Stimulated activated CD4-positive, alpha-beta T cell treated with anti-CD3 and anti-CD28 coated beads, Interleukin-2, amount 100 ng/mL, for 48 hours (primary cell): ENCODE measurements at places on chromosomes 1 and 21.

- DNase-seq: no peak
These were observed 44.7 kb downstream of the ENAH start for GRCh38 chr1:225608014-225608796.

GRCh38 chr1:238029126-238029525 lies 138.4 kb upstream of the ZP4 start:
- DNase-seq: no peak

DNA sequence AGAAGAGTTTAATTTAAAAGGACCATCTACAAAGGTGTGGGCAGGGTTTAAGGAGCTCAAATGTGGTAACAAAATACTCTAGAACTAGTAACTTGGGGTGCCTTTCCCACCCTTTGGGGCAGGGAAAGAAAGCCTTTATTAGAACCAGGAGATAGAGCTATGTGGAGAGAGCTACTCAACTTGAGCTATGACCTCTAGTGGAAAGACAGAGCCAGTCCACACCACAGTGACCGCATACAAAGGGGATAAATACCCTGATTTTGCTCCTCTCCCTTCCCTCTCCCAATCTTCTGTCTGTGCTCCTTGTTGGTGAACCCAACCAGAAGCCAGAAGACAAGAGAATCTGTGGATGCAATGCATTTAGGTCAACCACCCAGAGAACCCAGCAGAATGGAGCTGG lies 54.4 kb upstream of the JAK1 start:
- DNase-seq: no peak

DNA sequence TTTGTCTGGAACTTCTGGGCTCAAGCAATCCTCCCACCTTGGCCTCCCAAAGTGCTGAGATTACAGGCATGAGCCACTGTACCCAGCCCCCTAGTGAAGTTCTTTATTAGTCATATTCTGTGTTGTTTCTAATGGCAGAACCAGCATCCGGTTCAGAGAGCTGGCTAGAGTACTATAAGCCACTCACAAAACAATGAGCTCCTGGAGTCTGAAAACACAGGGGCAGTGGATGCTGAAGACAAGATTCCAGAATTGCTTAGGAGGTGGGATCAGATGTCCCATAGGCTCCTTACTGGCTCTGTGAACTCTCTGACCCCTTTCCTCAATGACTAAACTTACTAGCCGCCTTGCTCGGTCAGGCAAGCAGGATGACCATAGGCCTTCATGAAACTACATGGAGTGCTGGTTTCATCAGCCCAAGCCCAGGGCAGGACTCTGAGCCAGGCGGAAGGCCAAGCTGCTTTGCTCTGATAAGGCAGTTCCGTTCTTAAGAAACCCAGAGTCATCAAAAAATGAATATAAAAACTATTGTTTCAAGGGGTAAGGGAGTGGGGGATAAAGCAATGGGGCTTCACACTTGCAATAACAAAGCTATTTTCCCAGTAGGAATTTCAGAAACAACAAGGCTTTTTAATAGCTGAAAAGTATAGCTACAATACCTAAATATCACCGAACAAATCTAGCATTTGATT lies 8.1 kb downstream of the MTHFR start:
- DNase-seq: no peak

GRCh38 chr1:56534130-56534651 lies 45.2 kb downstream of the PLPP3 start:
- no peak for DNase-seq

GRCh38 chr1:23551849-23552248 lies 7.5 kb downstream of the ID3 start:
- DNase-seq: no peak

GRCh38 chr1:240946926-240947325 lies 335.0 kb upstream of the GREM2 start:
- DNase-seq: peak; percentile 7

DNA sequence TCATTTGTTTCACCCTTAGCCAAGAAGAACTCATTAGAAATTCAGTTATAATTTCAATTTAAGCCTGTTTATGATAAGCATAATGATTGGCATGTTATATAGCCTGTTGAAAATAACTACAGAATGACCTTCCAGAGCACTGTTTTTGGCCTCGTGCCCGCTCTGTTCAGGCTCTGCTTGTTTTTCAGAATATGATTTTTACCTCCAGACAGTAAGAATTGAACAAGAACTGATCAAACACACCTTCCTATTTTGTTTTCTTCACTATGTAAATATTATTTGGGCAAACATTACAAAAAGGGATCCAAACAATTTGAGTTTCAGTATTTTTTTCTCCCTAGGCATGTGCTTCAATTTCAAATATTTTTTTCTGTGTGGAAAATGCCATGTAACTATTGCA lies 48.1 kb upstream of the ANGPTL1 start:
- no peak for DNase-seq

- DNase-seq: no peak
These were observed 144.1 kb upstream of the TNR start for GRCh38 chr1:175887521-175887920.

- DNase-seq: no peak
These were observed 57.4 kb downstream of the B3GALT5 start for GRCh38 chr21:39669976-39670661.

- no peak for DNase-seq
These were observed 130.1 kb downstream of the HMCN1 start for GRCh38 chr1:185864331-185864730.

- DNase-seq: no peak
These were observed 27.5 kb upstream of the JUN start for GRCh38 chr1:58811303-58811702.

DNA sequence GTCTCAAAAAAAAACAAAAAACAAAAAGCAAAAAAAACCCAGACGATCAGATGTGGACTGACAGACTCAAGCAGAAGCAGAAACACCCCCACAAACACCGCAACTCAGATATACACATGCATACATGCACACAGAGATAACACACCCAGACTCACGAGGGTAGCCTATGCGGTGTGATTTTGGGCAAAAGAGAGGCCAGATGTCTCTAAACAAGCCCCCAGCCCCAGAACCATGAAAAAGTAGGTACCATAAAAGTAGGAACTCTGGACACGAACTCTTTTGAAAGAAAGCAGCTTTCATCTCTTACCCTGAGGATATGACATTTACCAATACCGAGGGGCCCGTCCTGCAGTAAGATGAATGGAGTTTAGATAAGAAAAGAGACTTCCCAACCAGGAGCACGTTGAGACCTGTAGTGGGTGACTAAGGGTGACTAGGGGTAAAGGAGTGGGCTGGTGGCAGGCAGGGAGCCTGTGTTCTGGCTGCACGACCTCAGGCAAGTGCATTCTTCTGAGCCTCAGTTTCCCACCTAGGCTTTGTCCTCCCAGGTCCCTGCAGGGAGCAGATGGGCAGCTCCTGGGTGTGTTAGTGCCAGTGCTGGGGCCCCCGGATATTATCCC lies 1.5 kb upstream of the TINAGL1 start:
- DNase-seq: no peak

DNA sequence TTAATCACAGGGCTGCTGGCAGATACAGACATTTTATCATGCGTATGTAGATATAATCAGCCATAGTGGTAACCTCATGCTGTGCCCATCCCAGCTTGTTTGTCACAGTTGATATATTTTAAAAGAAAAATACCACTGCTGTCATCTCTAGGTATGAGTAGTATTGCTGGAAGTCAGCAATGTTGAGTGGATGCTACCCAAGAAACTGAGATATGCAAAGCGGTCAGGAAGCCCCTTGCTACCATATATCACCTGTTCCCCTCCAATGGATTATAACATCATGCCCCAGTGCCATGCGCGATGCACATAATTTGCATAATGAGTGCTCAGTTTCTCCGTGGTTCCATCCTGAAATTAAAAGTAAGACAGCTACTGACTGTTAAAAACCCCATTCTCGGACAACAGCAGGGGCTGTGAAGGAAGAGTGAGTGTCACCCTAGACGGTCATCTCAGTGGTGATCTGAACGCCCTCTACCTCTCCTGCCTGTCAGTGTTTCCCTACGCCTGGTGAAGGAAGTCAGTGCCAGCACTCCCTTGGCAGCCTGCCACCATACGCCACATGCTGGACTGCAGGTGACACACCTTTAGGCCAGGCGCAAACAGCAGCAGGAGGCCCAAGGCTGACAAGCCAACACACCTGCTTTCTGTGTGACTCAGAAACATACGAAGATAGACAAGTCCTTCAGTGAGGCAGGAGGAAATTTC lies 2.7 kb downstream of the IL10RB start:
- peak; percentile 13 for DNase-seq

DNA sequence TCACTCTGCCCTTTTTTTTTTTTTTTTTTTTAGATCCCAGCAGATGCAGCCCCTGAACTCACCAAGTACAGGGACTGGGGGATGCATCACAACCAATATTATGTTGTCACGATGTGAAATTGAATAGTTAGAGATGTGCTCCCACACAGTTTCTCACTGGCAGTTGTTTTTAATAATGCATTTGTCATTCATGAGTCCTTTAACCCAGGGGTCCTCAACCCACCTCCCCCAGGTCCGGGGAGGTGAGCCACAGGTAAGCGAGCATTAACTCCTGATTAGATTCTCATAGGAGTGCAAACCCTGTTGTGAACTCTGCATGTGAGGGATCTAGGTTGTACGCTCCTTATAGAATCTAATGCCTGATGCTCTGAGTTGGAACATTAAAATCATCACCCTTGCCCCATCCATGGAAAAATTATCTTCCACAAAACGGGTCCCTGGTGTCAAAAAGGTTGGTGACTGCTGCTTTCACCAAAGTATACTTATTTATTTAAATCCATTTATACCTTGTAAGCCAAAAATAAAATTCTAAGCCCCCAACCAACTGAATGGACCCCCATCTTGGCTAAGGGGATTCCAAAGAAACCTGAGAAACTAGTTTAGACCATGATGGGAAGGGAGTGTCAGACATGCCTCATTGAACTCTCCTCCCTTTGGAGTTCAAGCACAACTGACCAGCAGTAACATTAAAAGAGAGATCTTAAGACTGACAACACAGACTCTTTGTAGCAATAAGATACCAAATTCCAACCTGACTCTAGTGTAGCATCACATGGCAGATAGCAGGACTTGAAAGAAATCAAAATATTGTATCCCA lies 119.3 kb upstream of the ATP1A1 start:
- no peak for DNase-seq

DNA sequence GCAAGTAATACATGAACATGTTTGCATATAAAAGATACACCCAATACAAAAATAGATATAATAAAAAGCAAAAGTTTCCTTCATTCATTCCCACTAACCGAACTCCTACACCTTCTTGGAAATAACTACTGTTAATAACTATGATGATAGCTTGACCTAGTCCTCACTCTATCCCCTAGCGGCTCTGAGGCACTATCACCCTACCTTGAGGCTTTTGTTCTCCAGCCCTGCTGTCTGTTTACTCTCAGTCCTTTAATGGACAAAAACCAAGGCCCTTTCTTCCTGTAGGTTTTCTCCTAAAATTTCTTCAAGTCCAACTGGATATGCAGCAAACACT lies 186.6 kb downstream of the SLC35F3 start:
- DNase-seq: no peak

DNA sequence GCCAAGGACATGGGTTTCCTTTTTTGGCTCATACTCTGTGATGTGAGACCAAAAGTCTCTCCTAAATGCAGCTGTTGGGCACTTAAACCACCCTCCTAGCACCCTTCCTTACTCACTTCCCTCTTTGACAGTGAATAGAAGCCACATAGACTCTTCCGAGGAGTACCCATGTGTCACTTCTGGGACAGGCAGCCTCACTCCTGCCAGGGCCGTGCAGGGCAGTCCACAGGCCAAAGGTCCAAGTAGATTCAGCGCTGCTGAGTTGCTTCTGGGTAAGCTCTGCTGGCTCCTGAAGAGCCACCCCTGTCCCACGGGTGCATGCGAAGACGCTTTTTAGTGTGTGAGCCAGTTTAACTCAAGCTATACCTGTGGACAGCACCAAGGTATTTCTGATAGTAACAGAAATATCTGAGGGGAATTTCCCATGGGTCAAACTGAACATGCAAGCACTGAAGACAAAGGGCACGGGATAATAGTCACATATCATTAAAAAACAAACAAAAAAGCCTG lies 36.8 kb upstream of the BMP8B start:
- DNase-seq: no peak

DNA sequence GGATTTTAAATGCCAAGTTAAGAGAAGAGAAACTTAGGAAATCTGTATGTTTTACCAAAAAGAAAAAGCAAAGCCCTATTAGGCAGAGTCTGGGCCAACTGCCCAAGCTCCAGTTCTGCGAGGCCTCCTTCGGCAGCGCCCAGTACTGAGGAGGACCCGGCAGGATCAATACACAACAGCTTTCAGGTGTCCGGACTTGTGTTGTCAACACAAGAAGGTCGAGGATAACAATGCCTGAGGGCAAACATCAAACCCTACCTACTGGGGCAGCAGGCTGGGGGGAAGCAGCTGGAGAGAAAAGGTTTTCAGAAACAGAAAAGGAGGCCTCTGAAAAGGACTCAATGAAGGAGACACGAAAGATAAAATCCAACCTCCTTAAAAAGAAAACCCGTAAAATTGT lies 98.1 kb upstream of the GJB5 start:
- DNase-seq: no peak

DNA sequence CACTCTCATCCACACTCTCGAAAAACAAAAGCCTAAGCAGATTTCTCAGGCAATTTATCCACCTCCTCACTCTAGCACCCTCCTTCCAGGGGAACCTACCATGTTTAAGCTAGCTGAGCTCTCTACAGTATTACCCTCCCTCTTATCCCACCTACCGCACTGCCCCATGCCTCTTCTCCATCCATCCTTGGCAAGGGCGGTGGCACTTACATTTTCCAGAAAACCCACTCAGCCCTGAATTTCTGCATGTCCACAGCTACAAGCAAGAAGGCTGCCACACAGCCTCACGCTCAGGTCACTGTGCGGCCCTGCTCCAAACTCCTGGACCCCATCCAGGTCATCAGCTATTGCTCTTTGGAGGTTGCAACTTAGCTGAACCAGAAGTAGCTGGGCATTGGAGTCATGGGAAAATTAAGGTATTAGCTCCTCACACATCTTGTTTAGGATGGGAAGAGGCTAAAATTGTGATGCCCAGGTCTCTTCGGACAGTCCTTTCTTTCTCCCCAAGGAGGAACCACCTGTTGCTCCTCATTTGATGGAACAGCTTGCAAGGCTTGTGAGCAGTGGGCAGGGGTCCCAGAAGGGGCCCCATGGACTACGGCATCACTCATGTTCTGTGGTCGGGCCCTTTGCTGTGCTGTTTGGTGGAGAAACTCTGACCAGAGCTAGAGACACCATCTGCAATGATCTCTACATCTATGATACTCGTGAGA lies 1.1 kb downstream of the KLHDC9 start:
- DNase-seq: no peak

DNA sequence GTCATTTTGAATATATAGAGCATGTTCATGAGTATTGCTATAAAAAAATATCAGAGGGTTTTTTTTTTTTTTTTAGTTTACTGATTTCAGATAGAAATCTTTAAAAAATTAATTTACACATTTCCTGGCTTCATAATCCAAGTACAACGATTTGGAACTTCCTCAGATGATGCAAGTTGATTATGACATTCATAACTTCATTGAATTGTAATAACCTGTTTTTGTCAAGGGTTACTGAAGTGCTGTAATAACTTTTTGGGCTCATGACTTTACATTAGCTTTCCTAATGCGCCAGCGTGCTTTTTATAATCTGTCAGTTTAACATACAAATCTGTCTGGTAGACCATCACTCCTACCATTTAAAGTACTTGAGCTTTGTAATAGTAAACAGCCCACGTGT lies 81.3 kb downstream of the SASS6 start:
- no peak for DNase-seq
